ENCODE measurements at places on chromosomes 6 and 20.

- no peak for DNase-seq
Observed at GRCh38 chr6:31690231-31691077, 9.6 kb upstream of the LY6G5C start.

- no peak for DNase-seq
Observed at GRCh38 chr6:101762851-101763250, 369.3 kb downstream of the GRIK2 start.

GRCh38 chr6:33440649-33441309 lies 13.6 kb upstream of the ZBTB9 start:
- DNase-seq = no peak

- no peak for DNase-seq
Observed at GRCh38 chr20:52481443-52481842, 289.9 kb upstream of the ZFP64 start.

GRCh38 chr20:51183451-51183850 lies 160.5 kb upstream of the KCNG1 start:
- no peak for DNase-seq

- no peak for DNase-seq
Observed at GRCh38 chr6:128597956-128598355, 77.6 kb upstream of the PTPRK start.

DNA sequence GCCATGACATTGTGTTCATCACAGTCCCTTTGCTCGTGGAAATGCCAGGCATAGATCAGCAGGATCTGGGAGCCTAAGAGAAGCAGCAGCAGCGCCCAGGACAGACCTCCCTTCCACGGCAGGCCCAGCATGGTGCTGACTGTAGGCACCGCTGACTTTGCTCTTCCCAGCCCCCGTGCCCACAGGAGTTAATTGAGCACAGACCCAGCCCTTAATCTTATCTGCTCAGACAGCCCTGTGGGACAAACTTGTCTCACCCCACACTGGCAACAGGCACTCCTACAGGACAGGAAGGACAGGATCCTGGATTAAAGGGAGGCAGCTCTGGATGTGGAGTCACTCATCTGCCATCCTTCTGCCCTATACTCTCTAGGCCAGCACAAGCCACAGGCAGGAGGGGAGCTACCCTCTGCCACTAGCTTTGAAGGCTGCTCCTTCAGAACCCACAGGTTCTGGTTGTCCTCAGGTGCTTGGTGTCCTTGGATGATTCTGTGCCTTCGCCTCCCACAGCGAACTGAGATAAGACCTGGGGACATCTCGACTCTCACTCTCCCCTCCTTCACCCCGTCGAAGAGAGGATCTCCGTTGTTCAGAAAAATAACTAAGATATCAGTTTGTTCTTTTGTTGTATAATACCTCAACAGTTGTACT lies at the start of gene CST9L:
Gene CST9L (minus strand): TSS at position 165 of the 651 bp plus-strand sequence. CDS start 34 bp downstream, at position 131.
- DNase-seq = no peak

DNA sequence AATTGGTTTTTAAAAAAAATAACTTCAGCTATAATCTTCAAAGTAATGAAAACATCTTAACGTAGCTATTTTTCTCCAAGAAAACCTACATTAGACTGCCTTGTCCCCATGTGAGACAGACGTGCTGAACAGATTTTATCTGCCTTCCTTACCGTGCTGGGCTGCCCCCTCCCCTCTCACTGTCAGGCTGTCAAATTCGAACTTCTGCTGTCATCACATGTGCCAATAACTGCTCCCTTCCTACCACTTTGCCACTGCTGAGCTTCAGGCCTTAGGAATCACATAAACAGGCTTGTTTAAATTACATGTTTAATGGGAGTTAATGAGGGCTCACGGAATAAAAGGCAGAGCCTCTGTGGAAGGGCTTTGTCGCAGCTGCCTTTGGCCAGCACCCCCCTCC lies 77.0 kb upstream of the NHSL1 start:
- no peak for DNase-seq

GRCh38 chr20:46108435-46108841 lies 9.7 kb upstream of the CD40 start:
- no peak for DNase-seq

DNA sequence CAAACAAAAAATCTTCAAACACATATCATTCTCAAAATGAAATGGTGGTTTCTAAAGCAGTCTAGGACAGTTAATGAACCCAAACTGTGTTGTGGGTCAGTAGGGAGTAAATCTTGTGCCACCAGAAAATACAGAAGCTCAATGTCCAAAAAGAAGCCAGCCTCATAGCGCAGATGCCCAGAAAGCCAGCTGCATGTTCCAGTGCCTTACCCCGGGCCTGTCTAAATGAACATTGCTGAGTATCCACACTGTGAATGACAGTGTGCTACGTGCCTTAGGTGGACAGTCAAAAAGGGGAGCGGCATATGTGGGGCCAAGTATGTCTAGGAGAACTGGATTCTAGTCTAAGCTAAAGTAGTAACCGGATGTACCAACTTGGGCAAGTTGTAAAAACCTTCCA lies 10.9 kb downstream of the FYN start:
- no peak for DNase-seq

GRCh38 chr6:97689078-97689754 lies 406.2 kb upstream of the MMS22L start:
- DNase-seq = no peak

- no peak for DNase-seq
Observed at GRCh38 chr6:126631363-126631762, 291.4 kb downstream of the CENPW start.

DNA sequence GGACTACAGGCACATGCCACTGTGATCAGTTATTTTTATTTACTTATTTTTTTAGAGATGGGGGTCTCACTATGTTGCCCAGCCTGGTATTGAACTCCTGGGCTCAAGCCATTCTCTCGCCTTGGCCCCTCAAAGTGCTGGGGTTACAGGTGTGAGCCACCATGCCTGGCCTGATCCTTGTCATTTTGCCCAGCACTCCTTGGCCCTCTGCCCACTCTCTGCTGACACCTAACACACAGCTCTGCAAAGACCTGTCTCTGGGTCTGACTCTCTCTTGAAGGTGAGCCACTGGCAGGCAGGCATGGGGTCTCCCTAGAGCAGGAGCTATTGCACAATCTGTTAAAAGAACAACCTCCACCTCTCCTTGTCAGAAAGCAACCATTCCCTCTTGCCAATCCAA lies 155.6 kb downstream of the ZFP64 start:
- no peak for DNase-seq

DNA sequence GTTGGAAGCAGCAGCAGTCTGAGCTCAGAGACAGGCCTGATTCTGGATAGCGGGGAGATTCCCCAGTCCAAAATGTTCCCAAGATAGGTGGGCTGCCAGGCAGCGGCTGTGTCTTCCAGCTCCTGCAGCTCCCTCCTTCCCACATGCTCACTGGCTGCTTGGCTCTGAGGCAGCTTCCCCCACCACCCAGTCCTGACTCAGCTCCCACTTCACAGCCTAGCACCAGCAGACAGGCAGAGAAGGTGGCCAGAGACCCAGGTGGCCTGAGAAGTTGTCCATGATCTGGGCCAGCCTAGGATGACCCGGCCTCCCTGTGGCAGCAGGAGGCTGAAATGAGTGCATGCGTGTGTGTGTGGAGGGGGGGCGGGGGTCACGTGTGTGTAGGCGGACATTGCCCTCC lies 94.9 kb downstream of the MDGA1 start:
- no peak for DNase-seq

DNA sequence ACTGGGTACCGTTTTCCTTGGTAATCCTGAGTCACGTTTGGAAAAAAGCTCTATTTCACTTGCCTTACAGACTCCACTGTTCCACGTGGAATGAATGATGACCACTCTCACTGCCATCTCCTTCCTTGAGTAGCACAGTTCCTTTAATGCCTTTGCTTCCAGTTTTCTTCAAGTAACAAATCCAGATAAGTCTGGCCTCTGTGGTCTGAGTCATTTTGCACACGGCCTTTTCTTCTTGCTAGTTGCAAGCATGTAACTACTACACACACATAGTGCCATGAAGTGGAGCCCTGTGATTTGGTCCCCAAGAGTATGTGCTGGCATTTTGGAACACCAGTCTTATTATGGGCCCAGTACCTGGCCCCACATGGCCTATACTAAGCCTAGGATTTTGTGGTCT lies 182.8 kb downstream of the SASH1 start:
- no peak for DNase-seq

GRCh38 chr6:128079021-128079420 lies 178.2 kb upstream of the THEMIS start:
- no peak for DNase-seq

- no peak for DNase-seq
Observed at GRCh38 chr6:45432977-45433376, 55.2 kb upstream of the SUPT3H start.

DNA sequence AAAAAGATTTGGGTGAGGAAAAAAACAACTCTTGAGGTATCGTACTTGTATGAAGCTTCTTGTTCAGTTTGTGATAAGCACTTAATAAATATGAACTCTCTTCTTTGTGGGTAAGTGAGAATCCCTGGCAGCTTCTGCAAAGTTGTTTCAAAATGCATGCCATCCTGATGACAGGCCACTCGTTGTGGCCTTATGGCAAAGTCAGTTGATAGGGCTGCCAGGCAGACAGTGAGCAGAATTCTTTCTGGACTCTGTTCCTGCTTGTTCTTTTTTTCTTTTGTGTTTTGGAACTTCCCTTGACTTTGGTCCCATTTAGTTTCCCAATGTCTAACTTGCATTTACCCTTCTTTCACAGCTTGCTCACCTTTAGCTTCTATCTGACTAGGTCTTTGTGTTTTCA lies 983.5 kb upstream of the FLRT3 start:
- no peak for DNase-seq

- no peak for DNase-seq
Observed at GRCh38 chr6:129866256-129866655, 5.1 kb upstream of the TMEM244 start.

DNA sequence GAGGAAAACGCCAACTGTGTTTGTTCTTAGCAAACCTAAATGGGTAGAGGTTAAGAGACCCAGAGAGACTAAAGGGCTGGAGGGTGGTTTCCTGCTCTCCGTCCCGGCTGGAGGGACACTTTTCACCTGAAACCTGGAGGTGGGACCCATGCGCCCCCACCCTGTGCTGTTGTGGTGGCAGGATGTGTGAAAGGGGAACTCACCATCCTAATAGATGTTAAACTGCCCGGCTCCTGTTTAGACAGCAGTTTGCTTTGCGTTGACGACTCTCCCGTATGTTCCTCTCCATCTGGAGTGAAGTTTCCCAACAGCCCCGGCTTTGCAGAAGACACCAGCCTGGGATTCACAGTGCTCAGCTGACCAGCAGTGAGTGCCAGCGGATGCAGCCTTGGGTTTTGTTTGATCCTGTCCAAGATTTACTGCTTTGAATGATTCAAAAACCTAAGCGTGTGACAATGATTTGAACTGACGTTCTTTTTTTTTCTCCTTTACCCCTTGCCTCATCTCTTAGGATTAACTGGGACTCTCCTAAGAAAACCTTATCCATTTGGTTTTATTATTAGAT lies 66.0 kb downstream of the CDH4 start:
- no peak for DNase-seq

DNA sequence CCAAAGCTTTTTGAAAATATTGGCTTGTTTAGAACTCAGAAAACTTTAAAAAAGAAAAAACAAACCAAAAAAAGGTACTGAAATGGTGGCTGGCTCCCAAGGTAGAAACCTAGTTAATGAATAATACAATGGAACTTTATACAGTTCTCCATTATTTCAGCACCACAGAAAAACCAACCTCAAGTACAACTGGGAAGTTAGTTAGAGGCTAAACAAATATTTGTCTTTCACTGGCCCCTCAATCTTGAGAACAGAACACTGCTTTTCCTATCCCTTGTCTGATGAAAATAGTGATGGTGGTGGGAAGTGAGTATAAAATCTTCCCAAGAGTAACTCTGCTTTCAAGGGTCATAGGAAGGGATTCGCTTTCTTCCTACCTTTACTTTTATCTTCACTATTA lies 126.5 kb downstream of the REV3L start:
- no peak for DNase-seq

DNA sequence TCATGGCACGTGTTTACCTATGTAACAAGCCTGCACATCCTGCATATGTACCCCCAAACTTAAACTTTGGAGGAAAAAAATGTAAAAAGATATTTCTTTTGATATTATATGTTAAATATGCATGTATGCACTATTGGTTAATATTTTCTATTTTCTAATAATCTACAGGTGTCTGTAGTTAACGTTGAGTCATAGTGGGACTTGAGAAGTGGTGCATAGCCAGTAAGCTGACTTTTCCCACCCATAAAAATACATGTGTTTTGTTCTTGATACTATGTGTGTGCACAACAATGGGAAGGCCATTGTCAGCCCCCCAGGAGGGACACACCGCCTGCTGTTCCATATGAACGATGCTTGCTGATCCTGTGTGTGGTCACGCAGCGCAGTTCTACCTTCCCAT lies 49.1 kb downstream of the FAM120B start:
- DNase-seq = no peak

- DNase-seq = no peak
Observed at GRCh38 chr20:50311308-50312001, 120.8 kb downstream of the CEBPB start.

DNA sequence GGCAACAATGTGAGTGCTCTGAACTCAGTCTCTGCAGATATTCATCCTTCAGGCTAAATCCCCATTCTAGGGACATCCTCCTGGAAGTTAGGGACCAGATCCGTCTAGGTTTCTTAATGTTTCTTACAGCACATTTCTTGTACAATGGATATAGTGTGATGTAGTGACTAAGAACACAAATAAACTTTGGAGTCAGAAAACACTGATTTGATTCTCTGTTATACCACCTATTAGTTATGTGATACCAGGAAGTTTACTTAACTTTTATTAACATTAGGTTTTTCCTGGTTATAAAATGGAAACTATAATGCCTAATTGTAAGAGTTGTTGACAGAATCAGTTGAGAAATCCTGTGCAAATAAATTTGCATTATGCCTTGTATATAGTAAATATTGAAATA lies 57.6 kb upstream of the KCNQ5 start:
- DNase-seq = no peak

- no peak for DNase-seq
Observed at GRCh38 chr6:105794239-105794638, 291.9 kb upstream of the PRDM1 start.

DNA sequence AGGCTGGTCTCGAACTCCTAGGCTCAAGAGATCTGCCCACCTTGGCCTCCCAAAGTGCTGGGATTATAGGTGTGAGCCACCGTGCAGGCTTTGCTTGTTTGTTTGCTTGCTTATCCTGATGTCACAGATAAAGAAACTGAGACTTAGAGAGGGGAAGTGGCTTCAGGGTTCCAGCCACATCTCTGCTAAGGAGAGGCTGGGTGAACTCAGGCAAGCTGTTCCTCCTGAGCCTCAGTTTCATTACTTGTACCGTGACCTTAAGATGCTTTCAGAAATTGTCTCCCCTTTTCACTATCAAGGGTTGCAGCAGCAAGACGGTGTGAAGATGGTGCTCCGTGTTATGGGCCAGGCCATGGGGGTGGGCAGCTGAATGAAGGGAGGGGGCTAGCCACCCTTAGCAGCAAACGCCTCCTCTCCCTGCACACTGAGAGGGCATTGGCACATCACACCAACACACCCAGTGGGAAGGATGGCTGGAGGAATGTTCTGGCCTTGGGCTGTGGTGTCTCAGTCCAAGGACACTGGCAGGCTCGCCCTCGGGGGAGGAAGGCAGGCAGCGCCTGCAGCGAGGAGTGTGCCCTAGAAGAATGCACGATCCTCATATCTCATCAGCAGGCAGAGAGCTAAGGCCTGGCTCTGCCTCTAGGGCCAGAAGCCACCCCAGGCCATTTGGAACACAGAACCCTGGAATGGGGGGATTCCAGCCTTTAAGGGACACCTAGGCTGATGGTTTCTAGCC lies 48.2 kb upstream of the TLDC2 start:
- DNase-seq = peak; percentile 62

Data from GM12892 (cell line).